ENCODE measurements at places on chromosomes 7 and 10. TPM values are rescaled to one million over a fixed set of nuclear protein-coding genes. Genes with fewer than 3 reads are reported as not detected.
A peak's percentile ranks its signal among the peaks of the same experiment; 100 is the strongest.

The HKDC1 gene
- 0.23 TPM for total RNA-seq

The ENKUR gene
- 0.62 TPM for total RNA-seq

The CRHR2 gene
- total RNA-seq = not detected

The H2BK1 gene
- total RNA-seq = 3.0 TPM

The ADAP1 gene
- 5.9 TPM for total RNA-seq

The PTPN20 gene
- total RNA-seq = 2.5 TPM

The OR2A42 gene
- total RNA-seq = not detected

The HTRA1 gene
- total RNA-seq = 61.8 TPM

The CALML3 gene
- total RNA-seq = 8.0 TPM

The PKD2L1 gene
- 0.09 TPM for total RNA-seq

The KLLN gene
- total RNA-seq = 0.55 TPM

The OR6V1 gene
- total RNA-seq = not detected

The EN2 gene
- total RNA-seq = not detected

The SCRN1 gene
- total RNA-seq = 99.8 TPM

The CALHM1 gene
- not detected for total RNA-seq

The COBL gene
- total RNA-seq = 46.6 TPM

The DGKI gene
- 1.5 TPM for total RNA-seq

The AKR1C2 gene
- total RNA-seq = 6.4 TPM

The FGF8 gene
- total RNA-seq = 1.2 TPM

The ACHE gene
- total RNA-seq = 6.6 TPM

GRCh38 chr7:28853150-28853549, 105.0 kb downstream of the TRIL start:
- no peak for DNase-seq

DNA sequence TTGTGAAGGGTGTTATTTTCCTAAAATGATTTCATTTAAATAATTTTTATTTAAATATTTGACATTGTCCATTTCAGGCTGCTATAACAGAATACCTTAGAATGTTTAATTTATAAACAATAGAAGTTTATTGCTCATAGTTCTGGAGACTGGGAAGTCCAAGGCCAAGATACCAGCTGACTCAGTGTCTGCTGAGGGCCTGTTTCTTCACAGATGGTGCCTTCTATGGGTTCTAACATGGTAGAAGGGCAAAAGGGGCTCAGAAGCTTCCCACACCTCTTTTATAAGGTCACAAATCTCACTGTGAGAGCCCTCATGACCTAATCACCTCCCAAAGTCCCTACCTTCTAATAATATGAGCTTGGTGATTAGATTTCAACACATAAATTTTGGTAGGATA, 50.7 kb downstream of the MTURN start:
- no peak for DNase-seq

GRCh38 chr10:44306147-44306710, 78.7 kb downstream of the CXCL12 start:
- DNase-seq = no peak

GRCh38 chr10:96984541-96985131, 152.5 kb downstream of the LCOR start:
- DNase-seq = no peak

GRCh38 chr10:22599048-22599561, 115.3 kb downstream of the PIP4K2A start:
- DNase-seq = no peak

DNA sequence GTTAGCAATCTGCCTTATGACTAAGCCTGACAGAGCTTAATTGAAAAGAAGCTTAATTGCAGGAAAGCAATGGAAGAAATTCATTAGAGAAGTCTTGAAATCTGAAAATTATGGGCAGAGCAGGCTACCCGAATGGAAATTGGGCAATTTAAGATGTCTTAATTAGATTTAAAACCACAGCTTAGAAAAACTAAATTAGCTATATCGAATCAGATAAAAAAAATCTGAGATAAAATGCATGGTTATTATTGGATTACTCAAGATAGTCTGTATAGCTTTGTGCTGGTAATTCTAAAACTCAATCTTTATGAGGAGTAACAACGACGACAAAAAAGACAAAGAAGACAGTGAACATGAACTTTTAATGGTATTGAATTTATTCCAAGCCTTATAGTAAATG, 248.1 kb upstream of the LRRN3 start:
- no peak for DNase-seq

GRCh38 chr10:49594594-49594993, 15.5 kb upstream of the SLC18A3 start:
- DNase-seq = no peak

DNA sequence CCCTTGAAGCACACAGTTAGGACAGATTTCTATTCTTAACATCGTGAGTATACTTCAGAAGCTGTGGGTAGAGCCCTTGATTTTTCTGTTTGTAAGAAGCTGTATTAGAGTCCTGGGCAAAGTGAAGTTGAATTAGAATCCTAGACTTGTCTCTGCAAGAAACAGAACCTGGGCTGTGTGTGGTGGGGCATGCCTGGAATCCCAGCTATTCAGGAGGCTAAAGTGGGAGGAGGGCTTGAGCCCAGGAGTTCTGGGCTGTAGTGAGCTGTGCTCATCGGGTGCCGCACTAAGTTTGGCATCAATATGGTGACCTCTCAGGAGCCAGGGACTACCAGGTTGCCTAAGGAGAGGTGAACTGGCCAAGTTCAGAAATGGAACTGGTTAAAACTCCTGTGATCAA, 183.4 kb downstream of the GNAI1 start:
- no peak for DNase-seq

- DNase-seq = peak; percentile 11
Measured at GRCh38 chr7:3673524-3673923, 372.5 kb downstream of the SDK1 start.

GRCh38 chr10:101760510-101760909, 15.4 kb downstream of the FGF8 start:
- no peak for DNase-seq

- no peak for DNase-seq
Measured at GRCh38 chr10:78118591-78118990, 84.9 kb downstream of the RPS24 start.

- no peak for DNase-seq
Measured at GRCh38 chr10:104040382-104040781, 45.3 kb downstream of the COL17A1 start.

DNA sequence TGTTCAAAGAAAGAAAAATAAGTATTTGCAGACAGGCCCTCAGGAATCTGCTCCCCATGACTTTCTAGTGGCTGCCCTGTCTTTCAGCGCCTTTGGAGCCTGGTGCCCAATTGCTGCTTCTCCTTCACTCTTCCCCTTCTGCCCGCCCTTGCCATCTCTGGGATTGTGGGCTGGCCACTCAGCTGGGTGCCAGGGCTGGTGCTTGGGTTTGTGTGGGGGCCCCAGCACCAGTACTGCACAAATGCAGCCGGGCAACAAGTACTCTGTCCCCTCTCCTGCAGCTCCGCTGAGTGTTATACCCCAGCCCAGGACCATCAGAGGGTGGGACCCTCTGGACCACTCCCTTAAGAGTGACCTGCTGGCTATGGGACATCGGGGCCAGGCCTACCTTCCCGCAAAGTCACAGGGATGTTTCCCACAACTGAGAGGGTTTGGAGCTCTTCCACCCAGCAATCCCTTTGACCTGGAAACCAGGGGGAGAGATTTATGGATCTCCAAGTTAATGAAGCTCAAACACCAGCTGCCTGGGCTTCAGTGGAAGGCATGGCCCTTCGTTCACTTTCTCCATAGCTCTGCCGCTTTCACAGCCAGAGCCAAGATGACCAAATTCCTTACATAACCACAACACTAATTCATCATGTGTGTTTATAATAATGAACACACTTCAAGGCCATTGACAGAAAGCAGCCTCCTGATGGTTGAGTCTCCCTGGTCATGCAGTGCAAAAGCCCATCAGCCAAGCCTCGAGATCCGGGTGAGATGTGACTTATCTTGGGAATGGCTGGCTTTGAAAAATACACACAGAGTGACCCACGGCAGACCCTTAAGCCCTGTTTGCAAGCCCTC, 313.9 kb upstream of the ZNF32 start:
- DNase-seq = no peak

GRCh38 chr7:11573128-11573750, 258.8 kb downstream of the THSD7A start:
- DNase-seq = no peak

- DNase-seq = peak; percentile 91
Measured at GRCh38 chr10:4663162-4663992, 162.6 kb upstream of the AKR1E2 start.

DNA sequence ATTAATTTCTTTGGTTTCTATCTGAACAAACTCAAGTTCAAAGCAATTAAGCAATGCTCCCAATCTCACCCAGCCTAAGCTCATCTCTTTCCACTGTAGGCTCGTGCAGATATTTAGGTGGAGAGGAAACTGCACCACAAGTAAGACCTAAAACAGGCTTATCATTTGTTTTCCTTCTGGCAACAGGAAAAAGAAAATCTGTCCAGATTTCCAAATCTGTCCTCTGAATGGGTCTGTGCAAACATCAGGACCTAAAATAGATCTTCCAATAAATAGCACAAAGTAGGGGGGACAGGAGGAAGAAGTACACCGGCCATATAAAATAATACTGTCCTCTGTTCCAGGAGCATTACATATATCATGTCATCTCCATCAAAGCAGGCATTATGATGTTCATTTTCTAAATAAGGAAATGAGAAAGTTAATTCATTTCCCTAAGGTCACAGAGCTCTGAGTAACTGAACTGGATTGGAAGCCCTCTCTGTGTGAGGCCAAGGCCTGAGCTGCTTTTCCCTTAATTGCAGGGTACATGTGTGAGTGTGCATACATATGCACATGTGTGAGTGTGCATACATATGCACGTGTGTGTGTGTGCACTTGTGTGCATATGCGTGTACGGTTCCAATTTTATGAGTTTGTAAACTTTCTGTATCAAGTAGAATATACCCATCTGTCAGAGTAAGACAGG, 92.8 kb upstream of the PARD3 start:
- DNase-seq = no peak

DNA sequence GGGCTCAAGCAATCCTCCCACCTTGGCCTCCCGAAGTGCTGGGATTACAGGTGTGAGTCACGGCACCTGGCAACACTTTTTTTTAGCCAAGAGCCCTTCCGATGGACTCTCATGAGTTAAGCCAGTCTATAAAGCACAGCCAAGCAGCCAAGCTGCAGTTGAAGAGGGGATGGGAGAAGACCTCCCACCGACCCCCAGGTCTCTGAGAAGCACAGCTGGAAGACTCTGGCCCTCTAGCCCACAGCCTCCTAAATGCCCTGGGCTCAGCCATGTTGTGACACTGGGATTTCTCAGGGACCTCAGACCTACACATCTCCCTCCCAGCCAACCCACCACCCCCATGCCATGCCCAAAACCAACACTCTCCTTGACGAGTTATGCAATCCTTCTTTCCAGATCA, 31.1 kb downstream of the CALML3 start:
- no peak for DNase-seq

GRCh38 chr10:64158551-64158950, 637.4 kb downstream of the REEP3 start:
- no peak for DNase-seq

DNA sequence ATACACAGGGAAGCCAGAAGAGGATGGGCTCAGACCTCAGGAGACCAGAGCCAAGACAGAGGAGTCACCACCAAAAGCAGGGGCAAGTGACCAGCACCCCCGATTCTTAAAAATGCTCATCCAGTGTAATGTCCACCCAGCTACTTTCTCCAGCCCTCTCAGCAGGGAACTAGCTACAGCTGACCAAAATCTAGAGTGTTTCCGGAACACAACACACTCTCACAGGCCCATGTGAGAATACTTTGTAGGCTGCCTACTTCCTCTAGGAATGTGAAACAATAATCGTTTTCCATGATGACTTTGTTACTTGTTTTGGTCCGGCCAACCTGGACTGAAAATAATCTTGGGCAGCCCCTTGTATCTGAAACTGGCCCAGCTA, 14.5 kb downstream of the PSAP start:
- DNase-seq = no peak

- no peak for DNase-seq
Measured at GRCh38 chr7:27889800-27890199, 149.8 kb downstream of the TAX1BP1 start.

DNA sequence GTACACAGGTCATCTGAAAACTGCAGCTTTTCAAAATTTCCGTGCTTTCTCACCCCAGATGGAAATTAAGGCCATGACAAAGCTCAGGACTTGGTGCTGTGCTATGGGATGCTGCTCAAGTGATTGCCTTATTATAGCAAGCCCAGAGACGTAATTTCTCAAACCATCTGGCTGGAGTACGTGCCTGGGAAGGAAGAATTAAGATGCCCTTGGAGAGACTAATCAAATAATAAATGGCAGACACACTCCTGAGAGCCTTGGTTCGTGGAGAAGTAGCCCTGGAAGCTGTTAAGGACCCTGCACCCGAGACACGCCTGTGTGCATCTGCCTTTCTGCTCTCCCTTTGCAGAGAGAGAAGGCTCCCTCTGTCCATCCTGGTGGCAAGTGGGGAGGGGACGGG, 38.3 kb upstream of the PRLHR start:
- DNase-seq = no peak

- peak; percentile 74 for DNase-seq
Measured at GRCh38 chr7:65216469-65216868, 157.2 kb upstream of the ZNF92 start.

DNA sequence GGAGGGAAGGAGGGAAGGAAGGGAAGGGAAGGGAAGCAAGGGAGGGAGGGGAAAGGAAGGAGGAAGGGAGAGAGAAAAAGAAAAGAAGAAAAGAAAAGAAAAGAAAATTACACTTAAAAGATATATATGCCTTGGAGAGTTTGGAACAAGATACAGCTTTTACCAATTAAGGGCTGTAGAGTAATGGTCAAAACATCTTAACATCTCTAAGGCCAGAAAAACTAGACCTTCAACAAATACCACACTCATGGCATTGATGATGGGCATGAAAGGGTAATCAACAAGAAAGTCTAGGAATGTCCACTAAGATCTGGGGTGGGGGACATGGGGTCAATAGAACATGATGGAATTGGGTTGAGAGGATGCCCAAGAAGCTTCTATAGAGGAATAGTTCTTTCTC, 74.5 kb downstream of the CREB3L2 start:
- no peak for DNase-seq

DNA sequence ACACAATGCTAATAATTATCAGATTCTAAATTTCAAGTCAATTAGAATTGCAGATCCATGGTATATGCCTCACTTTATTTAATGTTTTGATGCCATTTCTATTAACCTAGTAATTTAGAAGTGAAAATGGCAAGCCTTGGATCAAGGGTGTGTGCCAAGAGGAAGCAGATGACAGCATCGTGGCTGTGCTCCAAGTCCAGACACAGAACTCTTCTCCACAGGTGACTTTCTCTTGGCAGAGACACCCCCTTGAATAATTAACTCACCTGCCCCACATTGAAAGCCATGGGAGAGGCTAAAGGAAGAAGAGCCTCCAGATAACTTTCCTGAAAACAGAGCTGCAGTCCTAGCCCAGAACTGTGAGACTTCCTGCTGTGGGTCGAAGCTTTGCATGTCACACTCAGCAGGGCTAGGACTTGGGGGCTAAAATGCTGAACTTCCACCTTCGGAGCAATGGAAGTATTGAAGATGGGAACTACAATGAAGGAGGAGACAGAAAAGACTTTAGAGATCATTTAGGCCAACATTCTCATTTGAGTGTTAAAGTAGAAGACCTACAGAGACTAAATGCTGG, 996 bp upstream of the C10orf90 start:
- DNase-seq = peak; percentile 29

GRCh38 chr7:44707558-44708230, 41.0 kb upstream of the ZMIZ2 start:
- no peak for DNase-seq

- DNase-seq = no peak
Measured at GRCh38 chr7:85890244-85890811, 703.5 kb upstream of the SEMA3D start.
